Common myeloid progenitor, CD34-positive (primary cell): ENCODE measurements at places on chromosomes 2 and 18.

GRCh38 chr2:182818925-182819324 is 47.5 kb downstream of the FRZB start:
- DNase-seq: no peak

DNA sequence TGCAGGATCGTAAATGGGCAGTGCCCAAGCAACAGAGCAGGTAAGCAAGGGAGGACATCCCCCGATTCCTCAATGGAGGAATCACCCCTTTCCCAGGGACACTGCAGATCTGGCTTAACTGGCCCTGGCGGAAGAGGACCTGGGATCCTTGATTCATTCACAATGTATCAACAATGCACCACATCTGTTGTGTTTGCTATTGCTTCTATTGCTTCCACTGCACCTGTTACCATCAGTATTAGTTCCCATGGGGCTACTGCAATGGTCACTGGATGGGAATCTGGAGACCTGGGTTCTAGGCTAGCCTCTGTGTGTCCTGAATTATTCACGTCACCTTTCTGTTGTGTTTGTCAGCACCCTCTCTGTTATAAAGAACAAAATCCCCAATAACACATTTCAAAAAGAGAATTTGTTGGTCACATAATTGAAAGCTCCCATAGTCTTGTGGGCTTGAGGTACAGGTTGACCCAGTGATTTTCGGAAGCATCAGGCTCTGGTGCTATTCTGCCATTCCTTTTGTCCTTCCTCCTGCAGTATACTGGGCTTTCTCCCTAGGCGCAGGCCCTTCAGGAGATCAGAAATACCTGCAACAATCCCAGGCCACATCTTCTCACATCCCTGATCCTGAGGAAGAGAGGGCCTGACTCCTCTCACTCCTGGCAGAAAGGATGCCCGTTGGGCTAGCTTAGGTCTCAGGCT is 193.5 kb upstream of the GLI2 start:
- no peak for DNase-seq

- DNase-seq: peak; percentile 31
Observed at GRCh38 chr2:29110916-29111535, 4.2 kb upstream of the CLIP4 start.

- DNase-seq: no peak
Observed at GRCh38 chr2:138536302-138536701, 34.7 kb downstream of the SPOPL start.

DNA sequence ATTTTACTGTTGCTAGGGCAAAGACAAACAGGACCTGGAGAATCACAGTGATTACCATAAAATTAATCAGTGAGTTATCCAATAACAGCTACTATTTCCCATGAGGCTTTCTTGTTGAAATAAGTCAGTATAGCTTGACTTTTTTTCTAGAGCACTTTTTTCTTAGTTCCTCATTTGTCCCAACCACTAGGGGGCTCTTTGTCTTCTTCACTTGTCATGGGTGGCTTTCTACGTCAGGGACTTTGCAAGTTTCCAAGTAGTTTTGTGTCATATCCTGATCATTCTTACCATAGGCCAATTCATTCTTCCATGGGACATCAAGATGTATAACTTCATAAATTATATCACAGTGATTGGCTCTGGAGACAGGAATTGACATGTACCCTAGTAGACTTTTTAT is 1019.6 kb upstream of the PIK3C3 start:
- peak; percentile 58 for DNase-seq

DNA sequence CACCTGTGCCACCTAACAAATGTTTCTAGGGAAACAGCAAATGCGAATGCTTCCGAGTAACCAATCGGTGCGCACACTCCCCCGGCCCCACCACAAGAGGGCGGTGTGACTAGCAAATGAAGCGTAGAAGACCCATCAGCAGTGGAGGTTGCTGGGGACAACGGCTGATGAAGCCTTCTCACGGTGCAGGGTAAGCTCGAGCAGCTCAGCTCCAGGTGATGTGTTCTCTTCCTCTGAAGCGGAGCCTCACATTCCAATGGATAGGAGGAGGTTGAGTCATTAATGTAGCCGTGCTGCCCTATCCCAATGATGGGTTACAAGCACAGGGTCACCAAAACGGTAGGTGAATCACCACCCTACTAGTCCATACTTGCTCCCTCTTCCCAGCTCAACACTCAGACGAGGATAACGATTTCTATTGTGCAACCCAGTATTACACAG is 127.6 kb upstream of the TWIST2 start:
- peak; percentile 58 for DNase-seq

GRCh38 chr18:48992133-48992532 is 41.4 kb upstream of the SMAD7 start:
- no peak for DNase-seq

GRCh38 chr2:42359304-42359964 is 1.6 kb downstream of the COX7A2L start:
- DNase-seq: no peak

DNA sequence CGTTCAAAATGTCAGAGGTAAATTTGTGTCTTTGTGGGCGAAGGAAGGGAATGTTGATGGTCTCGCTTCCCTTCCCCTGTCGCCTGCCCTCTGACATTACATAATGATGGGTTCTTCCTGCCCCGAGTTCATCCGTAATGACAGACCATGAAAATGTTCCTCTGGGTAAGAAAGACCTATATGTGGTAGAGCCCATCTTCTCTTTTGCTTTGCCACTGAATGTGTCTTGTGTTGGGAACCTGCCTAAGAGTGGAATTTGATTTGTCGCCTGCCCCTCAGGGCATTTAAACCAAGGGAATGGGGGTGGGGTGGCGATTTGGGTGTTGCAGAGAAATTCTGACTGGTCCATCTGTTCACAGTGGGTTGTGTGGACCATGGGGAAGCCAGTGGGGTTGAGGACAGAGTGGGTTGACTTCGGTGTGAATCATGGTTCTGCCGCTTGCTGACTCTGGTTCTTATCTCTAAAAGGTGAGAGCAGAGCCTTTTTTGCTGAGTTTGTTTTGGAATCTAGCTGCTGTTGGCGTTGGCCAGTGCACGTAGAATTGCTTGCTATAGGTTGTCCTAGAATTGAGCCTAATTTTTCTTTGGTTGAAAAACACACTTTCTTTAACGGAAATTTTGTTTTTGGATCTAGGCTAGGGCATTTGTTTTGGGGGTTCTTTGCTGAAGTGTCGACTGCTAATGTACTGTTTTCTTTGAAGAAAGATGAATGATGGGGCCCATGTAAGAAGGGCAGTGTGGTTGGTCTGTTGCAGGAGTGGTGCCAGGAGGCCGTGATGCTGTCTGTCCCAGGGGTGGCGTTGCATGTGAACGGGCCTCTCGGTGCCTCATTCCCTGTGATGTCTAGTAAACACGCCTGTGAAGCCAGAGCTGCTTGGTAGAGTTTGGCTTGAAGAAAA is 1.3 kb downstream of the INPP4A start:
- DNase-seq: no peak

GRCh38 chr2:241569831-241570281 is 11.3 kb downstream of the BOK start:
- DNase-seq: no peak

DNA sequence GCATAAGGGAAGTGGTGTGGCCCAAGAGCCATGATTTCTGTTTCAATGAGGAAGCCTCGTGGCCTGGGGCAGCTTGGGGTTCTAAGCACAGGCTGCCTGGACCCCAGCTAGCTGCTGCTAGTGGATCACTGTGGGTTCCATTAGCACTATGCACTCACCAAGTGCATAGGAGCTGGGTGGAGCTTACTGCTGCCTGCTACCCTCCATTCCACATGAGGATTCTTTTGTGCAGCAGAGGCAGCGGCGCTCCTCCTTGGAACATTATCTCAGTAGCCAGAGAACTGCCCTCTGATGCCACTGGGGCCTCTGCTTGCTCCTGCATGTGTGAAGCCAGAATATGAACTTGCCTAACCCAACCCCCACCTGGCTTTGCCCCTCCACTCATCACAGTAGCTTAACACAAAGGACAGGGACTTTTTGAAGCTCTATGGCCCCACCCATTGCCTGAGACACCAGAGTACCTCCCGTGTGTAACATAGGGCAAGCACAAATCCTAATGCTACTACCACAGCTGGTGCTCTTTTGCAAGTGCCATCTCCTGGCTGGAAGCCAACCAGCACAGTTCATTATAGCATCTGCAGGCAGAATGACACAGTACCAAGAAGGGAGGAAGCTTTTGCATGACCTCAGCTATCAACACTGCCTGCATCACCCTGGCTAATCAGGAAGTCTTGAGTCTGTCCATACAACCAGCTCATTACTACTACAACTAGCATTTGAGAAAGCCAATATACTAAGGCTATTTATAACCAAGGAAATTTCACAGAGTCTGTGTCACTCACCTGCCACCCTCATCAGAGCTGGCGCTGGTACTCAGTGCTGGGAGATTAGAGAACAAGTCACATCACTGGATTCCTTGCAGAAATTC is 297.0 kb upstream of the GULP1 start:
- DNase-seq: no peak

GRCh38 chr18:45467293-45467692 is 148.0 kb upstream of the SLC14A2 start:
- DNase-seq: peak; percentile 90

GRCh38 chr2:42767899-42768705 is 4.2 kb upstream of the OXER1 start:
- no peak for DNase-seq

DNA sequence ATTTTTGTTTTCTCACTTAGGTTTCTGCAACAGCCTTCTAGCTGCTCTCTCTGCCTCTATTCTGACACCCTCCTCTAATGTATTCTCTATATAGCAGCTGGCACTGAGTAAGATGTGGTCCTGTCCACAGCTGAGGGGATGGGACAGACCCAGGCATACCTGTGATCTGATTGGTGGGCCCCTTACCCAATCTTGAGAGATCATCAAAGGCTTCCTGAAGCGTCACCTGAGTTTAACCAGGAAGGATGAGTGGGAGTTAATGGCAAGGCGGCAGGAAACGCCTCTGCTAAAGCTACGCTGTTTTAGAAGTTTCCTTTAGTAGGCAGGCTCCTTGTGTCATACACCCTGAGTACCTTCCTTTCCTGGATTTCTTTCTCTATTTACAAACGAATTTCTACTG is 5.7 kb upstream of the TET3 start:
- DNase-seq: no peak
